ENCODE measurements at places on chromosomes 1 and 21.

DNA sequence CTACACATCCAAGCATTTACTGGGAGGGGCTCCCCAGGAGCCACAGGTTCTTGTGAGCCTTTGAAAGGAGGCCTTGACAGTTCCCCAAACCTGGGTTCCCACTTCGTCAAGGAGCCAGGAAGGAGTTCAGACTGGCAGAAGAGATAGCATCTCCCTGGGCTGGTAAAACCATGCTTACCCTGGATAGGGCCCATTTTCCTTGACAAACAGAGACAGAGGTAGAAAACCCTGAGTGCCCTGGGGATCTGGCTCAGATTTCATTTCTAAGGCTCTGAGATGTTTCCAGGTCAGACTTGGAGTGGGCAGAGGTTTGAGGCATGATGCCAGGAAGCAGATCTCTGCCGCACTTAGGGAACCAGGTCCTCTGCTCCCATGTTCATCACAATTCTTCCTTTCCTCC is 2.7 kb downstream of the ETNK2 start:
- DNase-seq: no peak

- DNase-seq: no peak
These were observed 93.9 kb downstream of the CDC7 start for GRCh38 chr1:91594383-91595055.

DNA sequence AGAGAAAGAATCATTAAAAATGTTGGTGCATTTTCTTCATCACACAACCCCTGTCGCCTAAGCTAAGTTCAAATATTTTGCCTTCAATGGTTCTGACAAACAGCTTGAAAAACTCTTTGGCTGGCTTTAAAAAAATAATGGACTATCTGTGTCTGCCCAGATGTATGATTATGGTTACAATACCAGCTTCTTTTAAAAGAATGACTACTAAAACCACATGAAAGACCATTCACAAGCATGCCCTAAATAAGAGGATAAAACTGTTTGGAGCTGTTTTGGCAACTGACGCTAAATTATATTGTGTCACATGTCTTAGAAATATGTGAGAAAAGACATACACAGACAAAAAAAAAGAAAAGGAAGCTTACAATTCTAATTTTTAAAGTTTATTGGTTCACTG is 23.7 kb upstream of the PLPPR4 start:
- DNase-seq: no peak

- no peak for DNase-seq
These were observed 15.3 kb downstream of the VAV3 start for GRCh38 chr1:107949467-107950253.

GRCh38 chr1:32770221-32770731 is 46.9 kb downstream of the YARS1 start:
- DNase-seq: no peak

DNA sequence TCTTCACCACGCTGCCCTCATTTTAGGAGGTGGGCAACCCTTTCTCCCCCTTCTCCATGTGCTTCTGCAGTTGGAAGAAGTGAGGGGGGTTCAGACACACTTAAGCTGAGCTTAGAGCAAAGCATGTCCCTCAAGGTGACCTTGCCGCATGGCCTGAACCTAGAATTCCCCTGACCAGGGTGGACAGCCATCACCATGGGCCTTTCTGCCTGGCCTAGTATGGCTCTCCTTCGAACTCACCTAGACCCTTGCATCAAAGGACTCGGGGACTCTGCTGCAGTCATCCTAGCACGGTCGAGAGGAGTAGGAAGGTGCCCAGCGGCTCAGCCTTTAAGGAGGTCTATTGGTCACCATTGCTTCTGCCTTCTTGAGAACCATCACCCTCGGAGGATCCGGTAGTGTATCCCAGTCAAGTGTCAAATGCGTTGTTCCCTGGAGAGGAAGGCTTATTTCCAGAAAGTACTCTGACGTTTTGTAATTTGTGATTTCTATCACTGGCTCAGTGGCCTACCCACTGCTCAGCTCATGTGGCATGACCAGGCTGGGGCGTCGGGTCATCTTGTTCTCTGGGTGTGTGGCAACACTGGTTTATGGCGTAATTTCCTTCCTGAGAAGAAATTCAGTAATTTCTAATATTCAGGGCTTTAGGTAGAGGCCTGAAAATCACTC is at the start of gene KCNE1:
TSS of gene KCNE1 (minus strand) at position 424 of the 669 bp plus-strand sequence. CDS start 62,576 bp downstream, outside the sequence.
- DNase-seq: no peak

DNA sequence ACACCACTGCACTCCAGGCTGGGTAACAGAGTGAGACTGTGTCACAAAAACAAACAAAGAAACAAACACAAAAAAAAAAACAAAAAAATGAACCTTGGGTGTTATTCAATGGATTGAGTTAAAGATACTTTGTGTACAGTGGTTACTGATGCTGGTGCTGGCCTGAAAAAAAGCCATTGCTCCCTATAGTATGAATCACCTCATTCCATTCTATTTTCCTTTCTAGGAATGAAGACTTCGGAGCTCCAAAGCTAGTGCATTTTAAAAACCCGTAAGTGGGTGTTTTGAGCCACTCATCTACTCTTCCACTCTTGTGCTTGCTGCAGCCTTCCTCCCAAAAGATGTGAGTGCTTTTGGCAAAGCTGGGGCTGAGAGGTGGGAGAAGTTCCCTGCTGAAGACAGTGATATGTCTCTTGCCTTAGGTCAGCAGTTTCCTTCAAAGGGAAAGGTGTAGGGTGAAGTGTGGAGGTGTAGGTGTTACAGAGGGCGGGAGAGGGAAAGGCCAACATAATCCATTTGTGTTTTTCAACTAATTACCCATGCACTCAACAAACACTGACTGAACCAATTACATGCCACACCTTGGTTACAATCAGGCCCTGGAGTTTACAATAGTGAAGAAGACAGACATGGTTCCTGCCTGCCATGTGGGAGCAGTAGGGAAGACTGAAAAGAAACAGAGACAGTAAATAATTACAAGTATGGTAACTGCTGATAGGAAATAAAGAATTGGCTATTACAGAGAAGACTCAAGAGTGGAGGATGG is 55.0 kb upstream of the SERBP1 start:
- peak; percentile 22 for DNase-seq

DNA sequence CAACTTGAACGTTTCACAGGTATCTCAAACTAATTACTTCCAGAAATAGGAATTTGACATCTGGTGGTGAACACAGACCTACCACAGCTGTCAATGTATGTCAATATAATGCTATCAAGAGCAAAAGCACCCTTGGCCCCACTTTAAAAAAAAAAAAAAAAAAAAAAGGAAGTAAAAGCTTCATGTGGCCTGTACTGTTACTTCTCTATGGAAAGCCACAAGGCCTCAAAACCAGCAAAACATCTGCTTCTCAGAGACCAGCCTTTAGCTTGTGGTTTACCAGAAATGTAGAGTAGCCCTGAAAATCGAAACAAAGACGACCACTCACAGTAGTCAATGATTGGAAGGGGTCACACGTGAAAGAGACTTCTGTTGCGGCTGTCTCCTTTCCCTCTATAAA is 109.6 kb downstream of the SLC45A1 start:
- DNase-seq: no peak

Data from fibroblast of skin of back (primary cell).